Stimulated activated CD4-positive, alpha-beta T cell treated with anti-CD3 and anti-CD28 coated beads, Interleukin-1b, Interleukin-23, amount 100 ng/mL, for 1 hour (primary cell): ENCODE measurements at places on chromosomes 6 and 20.

DNA sequence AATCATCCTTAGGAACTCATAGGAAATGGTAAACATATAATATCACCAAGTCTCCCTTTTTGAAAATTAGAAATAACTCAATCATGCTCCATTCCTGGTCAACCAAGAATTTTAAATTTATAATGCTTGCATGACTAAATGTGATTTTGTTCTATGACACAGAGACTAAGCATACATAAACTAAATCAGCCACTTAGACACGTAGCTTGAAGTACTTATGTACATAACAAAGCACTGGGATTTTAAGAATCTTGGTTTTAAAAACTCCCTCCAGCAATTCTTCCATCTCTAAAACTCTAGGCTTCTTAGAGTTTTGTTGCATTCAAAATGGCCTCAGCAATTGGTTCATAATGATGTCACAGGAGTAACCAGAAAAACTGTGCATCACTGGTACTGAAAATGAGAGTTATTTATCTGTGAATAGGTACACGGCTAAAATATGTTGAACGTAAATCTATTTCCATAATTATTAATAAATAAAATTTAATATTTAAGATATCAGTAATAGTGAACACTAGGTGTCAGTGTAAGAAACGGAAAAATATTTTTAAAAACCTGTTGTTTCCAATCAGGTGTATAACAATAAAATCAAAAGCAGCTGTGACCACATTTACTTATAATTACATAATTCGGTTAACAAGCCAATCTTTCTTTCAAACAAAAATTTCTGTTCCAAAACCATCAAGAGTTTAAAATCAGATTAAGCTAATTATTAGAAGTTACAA lies 241.6 kb upstream of the RUNX2 start:
- DNase-seq: no peak

DNA sequence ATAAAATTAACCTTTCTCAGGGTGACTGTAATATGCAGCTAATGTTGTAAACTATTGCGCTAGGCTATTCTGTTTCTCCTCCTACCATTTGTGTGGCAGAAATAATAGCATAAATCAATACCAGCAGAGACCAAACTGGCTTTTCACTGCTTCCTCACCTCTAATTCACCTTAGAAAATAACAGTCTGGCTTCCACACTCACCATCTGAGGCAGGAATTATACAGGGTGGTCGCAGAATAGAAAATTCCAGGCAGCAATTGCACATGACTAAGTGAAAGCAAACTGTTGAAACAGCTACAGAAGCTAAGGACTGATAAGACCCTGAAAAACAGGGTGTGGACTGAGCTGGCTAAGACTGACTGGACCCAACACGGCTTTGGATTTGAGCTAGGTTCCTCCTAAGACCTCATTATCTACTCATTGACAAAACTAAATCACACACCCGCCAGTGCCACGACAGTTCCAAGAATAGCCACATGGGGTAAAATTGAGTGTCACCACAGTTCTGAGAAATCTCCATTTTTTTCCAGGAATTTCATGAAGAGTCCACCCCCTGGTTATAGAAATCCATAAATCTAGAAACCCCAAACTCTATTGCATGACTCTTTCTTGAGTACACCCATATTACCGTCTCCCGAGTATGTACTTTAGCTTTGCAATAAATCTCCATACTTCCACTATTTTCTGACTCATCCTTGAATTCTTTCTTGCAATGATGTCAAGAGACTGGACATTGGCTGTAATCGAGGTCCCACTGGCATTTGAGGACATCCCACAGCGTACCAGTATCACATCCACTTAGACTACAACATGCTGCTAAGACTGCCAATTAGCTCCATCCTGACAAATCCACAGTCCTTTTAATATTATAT lies 60.9 kb upstream of the KCNQ5 start:
- no peak for DNase-seq

- DNase-seq: no peak
These were observed 106.0 kb downstream of the EDN3 start for GRCh38 chr20:59406446-59406845.

DNA sequence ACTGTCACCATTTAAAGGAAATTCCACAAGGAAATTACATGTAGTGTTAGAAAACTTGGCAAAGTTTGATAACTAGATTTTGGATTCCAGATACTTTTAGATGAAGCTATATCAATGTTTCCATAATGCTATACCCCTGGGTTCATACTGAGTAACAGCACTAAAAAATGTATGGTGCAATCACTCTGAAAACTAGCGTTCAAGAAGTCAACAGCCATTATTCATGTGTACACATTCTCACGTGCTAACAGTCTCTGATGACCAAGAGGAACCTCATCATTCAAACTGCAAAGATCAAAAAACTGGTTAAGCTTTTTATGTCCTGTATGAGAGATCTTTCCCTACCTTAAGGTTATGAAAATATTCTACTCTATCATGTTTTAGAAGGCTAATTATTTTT lies 197.6 kb downstream of the GMDS start:
- no peak for DNase-seq

GRCh38 chr20:41155261-41155660 lies 17.9 kb downstream of the PLCG1 start:
- DNase-seq: no peak

DNA sequence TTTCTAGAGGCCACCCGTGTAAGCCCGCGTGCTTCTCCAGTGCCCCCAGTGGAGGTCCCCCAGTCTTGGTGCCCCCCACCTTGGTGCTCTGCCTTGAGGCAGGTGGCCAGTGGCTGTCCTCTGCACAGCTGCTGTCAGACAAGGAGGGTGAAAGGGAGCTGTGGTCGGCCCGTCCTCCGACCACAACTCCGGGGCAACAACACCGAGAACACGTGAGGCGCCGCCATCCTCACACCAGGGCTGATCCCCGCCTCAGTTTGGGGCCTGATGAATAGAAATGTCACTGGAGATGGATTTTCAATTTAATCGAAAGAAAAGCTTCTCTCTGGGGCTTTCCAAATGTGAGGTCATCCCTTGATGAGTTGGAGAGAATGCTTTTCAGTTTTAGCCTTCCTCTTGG lies 304.6 kb downstream of the CDH4 start:
- DNase-seq: no peak

DNA sequence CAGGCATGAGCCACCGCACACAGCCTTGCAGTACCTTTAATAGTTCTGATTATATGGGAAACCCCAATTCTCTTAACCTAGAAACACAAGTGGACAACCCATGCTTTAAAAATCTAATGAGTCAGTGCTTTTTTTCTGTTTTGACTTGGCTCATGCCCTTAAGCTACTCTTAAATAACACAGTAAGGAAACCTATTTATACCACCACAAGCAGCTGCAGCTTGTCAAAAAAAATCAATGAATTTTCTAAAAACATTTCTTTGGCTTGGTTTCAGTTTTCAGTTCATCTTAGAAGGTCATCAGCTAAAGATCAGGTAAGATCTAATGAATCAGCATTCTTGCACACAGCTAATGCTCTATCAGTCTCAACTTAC lies 124.1 kb upstream of the DST start:
- no peak for DNase-seq

DNA sequence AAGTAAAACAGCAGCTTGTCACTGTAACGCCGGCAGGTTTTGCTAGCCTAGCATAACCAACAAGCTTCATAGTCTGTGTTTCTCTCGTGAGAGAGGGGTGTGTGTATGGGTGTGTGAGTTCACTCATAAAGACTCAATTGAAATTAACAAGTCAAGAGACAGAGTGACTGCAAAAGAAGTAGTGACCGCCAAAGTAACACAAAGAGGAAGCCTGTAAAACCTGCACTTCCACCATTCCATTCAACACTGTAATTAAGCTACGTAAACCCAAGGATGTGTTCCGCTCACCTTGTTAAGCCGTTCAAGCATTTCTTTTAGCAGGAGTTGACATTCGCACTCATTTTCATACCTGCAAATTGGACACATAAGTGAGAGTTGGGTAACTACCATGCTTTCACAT lies 6.6 kb downstream of the BFSP1 start:
- DNase-seq: no peak

- DNase-seq: no peak
These were observed 55.6 kb upstream of the HLA-A start for GRCh38 chr6:29886701-29887100.

- no peak for DNase-seq
These were observed 6.3 kb upstream of the CDSN start for GRCh38 chr6:31126396-31127175.

GRCh38 chr6:43733471-43734293 lies 36.3 kb upstream of the VEGFA start:
- DNase-seq: no peak

DNA sequence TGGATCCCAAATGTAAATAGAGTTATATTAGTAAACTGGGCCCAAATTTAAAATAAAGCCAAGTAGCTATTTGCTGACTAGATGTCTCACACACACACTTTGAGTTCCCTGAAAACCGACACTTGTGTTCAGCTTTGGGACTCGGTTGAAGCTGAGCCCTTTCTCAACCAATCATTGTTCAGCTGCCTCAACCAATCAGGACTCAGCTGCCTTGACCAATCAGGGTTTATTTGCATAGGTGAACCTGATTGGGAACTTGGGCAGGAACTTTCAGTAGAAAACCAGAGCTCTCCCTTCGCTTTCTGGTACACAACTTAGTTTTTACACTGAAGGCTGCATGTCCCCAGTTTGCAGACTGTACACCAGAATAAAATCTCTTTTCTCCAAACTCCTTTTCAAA lies 301.7 kb downstream of the FOXA2 start:
- DNase-seq: no peak

- no peak for DNase-seq
These were observed 670 bp downstream of the NCOA5 start for GRCh38 chr20:46089167-46089416.

DNA sequence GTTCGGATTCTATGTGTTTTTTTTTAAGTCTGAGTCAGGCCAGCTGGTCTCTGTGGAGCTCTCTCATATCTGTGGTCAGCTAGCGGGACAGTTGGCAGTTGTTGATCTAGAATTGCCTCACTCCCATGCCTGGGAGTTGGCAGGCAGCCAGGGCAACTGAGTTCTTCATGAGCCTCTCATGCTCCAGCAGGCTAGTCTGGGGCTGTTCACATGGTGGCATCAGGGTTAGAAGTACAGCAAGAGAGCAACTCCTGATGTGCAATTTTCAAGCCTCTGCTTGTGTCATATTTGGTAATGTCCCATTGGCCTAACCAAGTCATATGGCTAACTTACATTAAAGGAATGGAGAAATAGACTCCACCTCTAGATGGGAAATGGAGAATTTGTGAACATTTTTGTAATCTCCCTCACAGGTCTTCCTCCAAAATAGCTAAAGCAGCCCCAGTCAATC lies 6.7 kb upstream of the IFT52 start:
- no peak for DNase-seq

DNA sequence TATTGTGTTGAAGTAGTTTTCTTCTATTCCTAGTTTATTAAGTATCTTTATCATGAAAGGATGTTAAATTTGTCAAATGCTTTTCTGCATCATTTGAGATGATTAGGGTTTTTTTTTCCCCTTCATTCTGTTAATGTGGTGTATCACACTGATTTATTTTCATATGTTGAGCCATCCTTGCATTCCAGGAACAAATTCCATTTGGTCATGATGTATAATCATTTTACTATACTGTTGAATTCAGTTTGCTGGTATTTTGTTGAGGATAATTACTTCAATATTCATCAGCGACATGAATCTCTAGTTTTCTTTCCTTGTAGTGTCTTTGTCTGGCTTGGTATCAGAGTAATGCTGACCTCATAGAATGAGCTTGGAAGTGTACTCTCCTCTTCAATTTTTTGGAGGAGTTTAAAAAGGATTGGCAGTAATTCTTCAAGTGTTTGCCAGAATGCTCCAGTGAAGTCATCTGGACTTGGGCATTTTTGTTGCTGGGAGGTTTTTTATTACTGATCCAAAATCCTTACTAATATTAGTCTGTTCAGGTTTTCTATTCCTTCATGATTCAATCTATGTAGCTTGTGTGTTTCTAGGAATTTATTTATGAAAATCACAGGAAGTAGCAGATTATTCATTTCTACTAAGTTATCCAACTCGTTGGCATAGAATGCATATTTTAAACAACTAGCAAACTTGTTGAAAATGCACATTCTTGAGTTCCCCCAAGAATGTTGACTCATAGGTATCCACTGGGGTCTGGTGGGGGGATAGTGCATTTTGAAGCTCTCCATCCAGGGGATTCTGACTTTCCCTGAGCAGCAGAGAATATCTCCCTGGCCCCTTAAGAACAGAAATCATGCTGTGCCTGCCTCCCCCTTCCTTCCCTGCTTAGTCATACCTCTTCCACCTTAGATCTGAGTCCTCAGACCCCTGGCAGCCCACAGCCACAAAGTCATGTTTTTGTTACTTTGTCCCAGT lies 187.1 kb downstream of the BMP7 start:
- no peak for DNase-seq

DNA sequence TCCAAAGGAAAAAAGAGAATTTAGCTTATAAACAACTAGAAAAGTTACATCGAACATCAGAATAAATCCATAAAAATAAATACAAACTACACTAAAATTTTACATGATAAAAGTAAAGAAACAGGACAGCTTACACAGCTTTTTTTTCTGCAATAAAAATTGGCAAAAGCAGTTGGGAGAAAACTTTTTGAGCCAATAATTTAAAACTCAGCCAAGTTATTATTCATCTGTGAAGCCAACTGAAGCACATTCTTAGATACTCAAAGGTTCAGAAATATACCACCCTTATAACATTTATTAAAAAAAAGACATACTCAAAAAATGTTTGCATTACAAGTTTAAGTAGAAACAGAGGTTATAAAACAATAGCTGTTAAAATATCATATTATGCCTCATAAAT lies 23.7 kb upstream of the RSPO3 start:
- no peak for DNase-seq

- no peak for DNase-seq
These were observed 8.4 kb upstream of the NUS1 start for GRCh38 chr6:117666881-117667280.

DNA sequence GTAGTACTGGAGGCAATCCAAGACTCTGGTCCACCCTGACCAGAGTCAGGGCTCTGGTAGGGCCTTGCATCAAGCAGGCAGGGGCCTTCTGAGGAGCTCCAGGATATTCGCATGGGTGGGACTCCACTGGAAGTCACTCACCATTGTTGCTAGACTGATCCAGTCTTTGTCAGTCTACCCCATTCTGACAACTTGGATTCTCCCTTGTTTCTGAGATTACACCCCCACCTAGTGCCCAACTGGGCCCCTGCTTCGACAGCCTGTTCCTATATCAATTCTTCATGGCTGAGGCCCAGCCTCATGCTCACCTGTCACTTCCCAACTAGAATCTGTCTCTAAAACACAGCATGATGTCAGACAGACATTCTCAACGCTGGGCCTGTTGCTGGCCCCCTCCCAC lies 5.2 kb downstream of the SLC35D3 start:
- DNase-seq: no peak

DNA sequence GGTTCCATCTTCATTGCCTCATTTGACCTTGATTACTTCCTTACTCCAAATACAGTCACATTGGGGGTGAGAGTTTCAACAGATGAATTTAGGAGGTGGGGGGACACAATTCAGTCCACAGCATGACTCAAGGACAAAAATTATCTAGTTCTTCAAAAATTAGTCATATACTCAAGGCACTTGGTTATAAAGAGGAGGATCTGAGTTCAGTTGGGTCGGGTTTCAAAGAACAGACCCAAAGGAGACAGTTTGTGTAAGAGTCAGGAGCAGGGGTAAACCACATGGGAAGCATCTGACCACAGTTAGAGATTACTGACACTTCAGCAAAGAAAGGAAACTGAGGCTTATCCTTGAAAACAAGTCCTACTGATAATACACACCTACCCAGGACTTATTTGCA lies 138.0 kb downstream of the TBC1D7 start:
- DNase-seq: no peak

- DNase-seq: no peak
These were observed 121.9 kb downstream of the MTHFD1L start for GRCh38 chr6:150987371-150987828.

GRCh38 chr20:10172998-10173655 lies 45.5 kb upstream of the SNAP25 start:
- no peak for DNase-seq

- no peak for DNase-seq
These were observed at the start of gene MPIG6B for GRCh38 chr6:31723245-31723979. TSS of gene MPIG6B (plus strand) at chr6:31723373. CDS start at chr6:31723384, 11 bp downstream.
